ENCODE measurements at places on chromosomes 7 and 10.

DNA sequence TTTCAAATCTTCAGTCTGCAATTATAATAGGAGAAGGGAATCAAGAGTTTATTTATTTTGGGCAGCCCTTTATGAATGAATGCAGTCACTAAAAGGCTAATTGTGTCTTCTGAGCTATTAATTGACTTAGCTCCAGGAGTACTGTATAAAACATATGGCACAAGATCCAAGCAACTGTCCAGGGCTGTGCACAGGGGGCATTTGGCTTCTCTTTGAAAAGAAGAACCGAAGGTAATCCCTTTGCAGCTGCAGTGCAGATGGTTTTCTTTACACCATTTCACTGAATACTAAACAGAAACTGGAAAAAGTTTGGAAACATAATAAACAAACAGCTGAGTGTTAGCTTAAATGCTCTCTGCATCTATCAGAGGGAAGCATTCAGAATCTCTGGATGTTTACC is 282.6 kb upstream of the LRRN3 start:
- no peak for DNase-seq

DNA sequence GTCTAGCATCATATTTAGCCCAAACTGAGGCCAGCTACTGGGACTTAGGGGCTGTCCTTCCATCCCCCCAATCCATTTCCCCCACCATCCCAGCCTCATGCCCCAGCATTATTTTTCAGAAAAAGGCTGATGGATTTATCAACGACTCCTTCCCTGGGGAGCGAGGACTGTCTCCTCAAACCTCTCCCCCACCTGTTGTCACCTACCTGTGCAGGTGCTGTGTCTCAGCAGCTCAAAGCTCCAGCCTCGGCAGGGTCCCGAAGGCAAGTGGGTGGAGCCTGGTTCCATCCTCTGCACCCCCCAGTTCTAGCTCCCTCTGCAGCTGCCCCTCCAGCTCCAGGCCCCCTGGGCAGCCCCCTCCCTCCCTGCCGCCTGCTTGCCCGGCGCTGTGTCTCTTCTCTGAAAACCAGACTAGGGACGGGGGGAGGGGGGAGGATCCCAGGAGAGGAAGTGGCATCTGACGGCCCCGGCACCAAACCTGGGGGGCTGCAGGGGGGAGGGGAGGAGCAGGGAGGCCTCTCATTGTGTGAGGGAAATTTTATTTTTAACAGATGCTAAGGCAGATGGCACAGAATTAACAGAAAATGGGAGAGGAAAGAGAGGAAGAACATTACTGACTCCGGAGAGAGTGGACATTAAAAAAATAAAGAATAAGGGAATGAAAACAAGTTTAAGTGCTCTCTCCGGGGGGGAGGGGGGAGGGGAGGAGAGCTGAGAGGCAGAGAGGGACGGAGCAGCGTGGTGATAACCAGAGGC is 61.7 kb upstream of the PAX2 start:
- no peak for DNase-seq

DNA sequence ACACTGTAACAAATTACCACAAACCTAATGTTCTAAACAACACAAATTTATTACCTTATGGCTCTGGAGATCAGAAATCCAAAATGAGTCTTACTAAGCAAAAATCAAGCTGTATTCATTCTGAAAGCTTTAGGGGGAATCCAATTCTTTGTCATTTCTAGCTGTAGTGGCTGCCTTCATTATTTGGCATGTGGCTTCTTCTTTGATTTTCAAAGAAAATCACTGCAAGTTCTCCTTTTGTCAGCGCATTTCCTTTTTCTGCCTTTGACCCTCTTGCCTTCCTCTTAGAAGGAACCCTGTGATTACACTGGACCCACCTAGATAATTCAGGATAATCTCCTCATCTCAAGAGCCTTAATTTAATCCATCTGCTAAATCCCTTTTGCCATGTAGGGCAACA is 36.9 kb downstream of the ZPBP start:
- DNase-seq: no peak

GRCh38 chr10:112722758-112723157 is 227.3 kb upstream of the TCF7L2 start:
- DNase-seq: no peak

- DNase-seq: no peak
Observed at GRCh38 chr10:58465629-58466028, 47.0 kb upstream of the BICC1 start.

- no peak for DNase-seq
Observed at GRCh38 chr10:101476383-101476782, 111.7 kb downstream of the POLL start.

- no peak for DNase-seq
Observed at GRCh38 chr7:143345428-143345900, 17.0 kb downstream of the FAM131B start.

All from substantia nigra (tissue), 51 donors.